ENCODE measurements at places on chromosomes 12 and 14.
A peak's percentile ranks its signal among the peaks of the same experiment; 100 is the strongest.

DNA sequence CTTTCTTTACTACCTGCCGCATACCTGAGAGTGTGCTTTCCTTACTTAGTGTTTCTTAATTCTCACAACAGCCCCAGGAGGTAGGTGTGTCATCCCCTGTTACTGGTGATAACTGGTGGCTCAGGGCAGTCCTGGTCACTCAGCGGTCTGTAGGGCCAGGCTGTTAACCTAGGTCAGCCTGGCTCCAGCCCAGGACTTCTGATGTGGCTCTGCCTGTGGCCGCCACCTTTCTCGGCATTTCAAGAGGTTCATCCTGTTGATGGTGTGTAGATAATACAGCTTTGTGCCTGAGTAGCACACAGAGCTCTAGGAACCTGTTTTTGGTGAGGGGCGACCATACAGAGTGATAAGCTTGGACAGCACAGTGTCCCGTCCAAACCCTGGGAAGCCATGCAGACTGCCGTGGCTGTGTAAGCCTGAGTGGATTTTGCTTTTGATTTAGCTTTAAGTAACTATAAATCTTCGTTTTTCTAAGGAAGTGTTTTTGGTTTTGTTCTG lies 11.9 kb upstream of the DNAH10 start:
- DNase-seq: no peak

GRCh38 chr14:90850487-90850886 lies 34.3 kb upstream of the TTC7B start:
- no peak for DNase-seq

DNA sequence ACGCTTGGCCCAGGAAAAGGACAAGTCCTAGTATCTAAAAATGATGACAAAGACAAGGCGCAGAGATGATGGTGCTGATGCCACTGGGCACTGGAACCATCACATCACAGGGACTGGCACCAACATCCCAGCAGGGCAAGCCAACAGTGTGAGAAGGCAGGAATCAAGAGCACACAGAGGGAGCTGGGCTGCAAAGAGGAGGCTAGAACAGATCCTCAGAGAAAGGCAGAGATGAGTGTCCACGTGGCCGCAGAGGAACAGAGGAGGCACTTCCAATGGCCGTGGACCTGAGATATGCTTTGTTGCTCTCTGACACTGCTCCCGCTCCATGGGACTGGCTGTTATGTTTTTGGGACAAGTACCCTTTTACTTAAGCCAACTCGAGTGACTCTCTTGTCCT lies 17.9 kb downstream of the FOXN3 start:
- DNase-seq: no peak

DNA sequence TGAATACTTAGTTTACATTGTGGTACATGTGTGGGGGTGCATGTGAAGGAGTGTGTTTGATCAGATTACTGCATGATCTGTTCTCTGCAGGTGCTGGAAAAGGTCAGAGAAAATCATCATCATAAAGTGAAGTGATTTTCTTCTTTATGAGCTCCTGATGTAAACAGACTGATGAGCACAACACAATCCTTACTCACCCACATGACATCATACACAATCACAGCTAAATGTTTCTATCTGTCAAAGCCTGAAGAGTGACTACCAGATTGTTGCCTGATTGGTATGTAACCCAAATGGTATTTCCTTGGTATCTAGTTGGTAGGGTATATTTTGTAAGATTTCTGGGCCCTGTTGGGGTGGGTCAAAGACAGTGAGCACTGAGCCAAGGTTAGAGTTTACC lies 270.8 kb downstream of the FOXG1 start:
- no peak for DNase-seq

GRCh38 chr12:6961695-6962284 lies 8.7 kb downstream of the PHB2 start:
- peak; percentile 78 for DNase-seq

DNA sequence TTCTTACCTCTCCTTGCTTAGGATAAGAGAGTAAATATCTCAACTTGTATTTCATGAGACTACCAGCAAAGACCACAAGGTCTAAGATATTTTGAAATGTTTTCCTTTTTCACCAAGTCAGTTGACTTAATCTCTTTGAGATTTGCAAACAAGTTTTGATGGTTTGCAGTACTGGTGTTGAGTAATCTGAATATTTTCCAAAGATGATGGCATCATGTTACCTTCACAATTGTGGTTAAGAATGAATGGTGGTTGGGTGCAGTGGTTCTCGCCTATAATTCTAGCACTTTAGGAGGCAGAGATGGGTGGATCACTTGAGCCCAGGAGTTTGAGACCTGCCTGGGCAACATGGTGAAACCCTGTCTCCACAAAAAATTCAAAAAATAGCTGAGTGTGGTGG lies 225.7 kb downstream of the TMTC2 start:
- no peak for DNase-seq

- no peak for DNase-seq
Measured at GRCh38 chr14:94089479-94089878, 8.4 kb downstream of the IFI27L1 start.

DNA sequence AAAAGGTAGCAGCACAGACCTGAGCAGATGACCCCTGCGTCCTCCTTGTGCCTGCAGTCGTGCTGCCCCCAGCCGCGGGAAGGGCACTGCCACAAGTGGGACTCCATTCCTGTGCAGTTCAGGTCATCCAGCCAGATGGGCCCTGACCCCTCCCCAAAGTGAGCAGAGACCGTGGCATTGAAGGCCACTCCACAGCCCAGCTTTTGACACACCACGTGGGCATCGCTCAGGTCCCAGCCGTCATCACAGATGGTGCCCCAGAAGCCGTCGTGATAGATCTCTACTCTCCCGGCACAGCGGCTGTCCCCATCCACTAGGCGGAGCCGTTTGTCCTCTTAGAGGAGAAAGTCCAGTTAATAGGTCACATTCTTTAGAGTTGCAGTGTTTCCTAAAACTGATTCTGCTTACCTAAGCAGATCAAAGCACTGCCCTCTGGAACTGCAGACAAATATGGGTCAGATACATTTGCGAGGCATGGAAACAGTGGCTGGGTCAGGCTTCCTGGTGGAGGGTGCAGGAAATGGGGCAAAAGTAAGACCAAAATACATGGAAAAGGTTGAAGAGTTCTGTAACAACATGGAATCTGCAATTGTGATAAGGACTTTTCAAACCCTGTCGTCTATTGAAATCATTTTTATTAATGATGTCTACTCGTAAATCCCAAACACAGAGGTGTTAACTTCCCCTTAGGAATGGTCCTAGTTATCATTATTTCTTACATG lies 69.4 kb downstream of the CD163L1 start:
- no peak for DNase-seq

DNA sequence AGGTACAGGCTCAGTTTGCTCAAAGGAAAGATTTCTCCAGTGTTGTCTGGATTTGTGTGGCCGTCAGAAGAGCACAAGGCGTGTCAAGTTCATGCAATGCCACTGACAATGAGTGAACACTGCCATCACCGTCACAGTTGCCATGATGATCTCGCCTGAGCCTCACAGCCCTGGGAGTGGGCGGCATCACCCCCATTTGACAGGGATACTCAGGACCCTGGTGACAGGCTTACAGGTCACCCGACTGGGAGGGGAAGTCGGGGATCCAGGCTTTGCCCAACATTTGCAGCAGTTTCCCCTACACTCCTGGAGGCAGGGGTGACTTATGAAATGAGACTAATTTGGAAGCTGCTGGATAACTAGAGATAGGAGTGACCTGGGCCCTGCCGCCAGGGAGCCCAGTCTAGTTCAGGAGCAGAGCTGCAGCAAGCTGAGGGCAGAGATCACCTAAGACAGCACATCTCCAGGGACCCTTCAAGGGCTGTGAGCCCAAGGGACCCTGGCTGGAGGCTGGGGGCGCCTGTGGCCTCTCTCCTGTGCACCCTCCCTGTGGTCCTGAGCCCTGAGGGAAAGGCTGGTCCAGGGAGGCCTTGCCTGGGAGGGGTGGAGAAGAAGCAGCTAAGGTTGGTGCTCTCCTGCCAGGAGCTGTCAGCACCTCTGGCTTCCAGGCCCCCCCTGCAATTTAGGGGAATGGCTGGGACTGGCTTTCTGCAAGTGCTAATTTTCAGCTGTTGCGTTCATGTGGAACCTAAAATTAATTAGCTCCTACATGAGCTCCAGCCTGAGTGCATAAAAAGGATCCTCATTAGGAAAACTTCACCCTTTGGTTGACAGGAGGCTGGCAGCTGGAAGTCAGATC lies 32.4 kb upstream of the BEGAIN start:
- DNase-seq: no peak

DNA sequence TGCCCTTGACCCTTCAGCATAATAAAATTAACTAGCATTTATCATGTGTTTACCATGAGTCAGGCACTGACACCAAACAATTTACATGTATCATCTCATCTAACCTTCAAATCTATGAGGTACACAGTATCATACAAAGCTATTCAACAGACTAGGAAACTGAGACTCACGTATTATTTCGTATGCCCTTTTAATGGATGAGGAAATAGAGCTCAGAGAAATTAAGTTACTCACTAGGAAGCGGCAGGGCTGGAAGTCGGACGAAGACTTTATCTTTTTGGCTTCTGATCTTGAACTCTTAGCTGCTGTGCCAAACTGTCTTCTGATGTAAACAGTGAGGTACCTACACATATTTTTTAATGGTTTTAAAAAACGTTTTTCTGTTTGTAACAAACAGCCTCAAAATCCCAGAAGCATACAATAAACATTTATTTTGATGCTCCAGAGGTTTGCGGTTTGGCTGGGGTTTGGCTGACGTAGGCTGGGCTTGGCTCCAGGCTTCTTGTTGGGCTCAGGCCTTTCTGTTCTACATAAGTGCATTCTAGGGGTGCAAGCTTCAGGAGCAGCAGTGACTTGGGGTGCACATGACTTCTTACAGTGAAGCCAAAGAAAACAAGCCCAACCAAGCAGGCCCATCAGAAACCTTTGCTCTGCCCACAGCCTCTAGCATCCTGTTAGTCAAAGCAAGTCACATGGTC lies 184.7 kb downstream of the TBX5 start:
- no peak for DNase-seq

GRCh38 chr14:21070610-21071224 lies 613 bp downstream of the ARHGEF40 start:
- peak; percentile 22 for DNase-seq

GRCh38 chr14:54046250-54046649 lies 89.6 kb upstream of the BMP4 start:
- no peak for DNase-seq

- DNase-seq: peak; percentile 80
Measured at GRCh38 chr12:100753837-100754236, 40.7 kb upstream of the ANO4 start.

DNA sequence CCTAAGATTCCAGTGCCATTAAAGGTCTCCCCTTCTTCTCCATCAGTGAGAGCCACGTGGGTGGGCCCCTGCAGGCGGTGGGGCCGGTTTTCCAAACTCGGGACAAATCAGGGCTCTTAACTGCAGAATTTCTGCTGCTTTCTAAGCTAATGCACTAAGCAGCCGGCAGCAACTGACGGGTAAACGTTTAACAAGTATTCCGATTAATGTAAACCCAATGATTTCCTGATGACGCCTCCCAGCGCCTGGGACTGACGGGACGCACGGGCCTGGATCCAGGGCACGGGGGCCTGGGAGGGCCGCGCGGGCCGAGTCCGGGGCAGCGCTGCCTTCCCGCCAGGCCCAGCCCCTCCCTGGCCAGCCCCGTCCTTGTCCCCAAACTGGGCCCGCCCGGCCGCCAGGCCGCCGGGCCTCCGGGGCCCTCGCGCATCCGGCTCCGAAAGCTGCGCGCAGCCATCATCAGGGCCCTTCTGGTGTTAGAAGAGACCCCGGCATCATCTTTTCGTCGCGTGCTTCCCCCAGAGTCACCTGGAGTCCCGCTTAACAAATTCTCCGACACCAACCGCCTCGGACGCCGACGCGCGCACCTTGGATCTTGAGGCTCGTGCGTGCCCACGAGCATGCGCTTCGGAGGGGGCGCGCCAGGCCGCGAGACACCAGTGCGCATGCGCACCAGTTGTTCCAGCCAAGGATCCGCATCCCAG lies at the start of gene MLH3:
Gene MLH3, minus strand, starts transcription at position 616 of the 704 bp plus-strand sequence. CDS start 1,812 bp downstream, outside the sequence.
- DNase-seq: peak; percentile 21

DNA sequence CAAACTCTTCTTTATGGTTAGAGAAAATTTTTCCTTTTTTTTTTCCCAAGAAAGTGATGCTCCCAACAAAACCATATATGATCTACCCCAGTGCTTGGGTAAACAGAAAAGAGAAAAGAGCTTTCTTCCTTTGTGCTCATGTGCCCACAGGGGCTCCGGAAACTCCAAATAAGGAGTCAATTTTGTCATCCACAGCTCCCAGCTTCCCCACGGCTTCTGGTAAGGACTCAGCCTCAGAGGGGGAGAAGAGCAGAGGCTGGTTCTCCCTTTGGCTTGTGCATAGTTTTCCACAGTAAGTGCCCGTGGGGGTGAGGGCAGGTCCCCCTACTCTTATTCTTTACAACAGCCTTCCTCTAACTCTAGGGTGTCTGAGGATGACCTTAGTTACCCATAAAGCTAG lies 13.3 kb upstream of the RGS6 start:
- no peak for DNase-seq

DNA sequence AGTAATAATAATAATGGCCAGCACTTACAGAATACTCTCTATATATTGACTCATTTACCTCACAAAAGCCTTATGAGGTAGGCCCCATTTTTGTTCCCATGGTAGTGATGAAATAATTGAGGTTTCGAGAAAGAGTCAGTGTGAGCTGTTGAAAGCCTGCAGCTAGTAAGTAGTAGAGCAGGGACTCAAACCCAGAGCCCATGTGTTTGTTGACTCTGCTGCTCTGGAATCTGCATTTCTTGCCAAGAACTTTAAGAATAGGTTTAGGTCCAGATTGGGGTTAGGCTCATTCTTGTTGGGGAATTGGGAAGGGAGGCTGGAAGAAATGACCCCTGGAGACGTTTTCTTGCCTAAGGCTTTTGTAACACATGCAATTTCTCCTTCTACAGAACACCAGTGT lies 27.9 kb downstream of the DYRK4 start:
- DNase-seq: no peak

DNA sequence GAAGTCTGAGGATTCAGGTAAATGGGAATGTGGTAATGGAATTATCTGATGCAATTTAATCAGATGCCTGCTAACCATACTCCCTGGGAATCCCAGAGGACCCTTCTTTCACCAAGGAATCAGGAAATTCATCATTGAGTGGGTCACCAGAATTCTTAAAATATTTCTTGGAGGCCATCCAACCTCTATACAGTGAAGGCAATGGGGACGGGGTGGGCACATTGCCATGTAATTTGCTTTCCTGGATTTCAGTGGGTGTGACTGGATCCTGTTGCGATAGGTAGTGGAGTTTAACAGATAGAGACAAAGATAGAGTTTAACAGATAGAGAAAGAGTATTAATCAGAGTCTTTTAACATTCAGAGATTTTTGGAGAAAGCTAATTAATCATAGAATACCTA lies 394.4 kb downstream of the DAD1 start:
- no peak for DNase-seq

DNA sequence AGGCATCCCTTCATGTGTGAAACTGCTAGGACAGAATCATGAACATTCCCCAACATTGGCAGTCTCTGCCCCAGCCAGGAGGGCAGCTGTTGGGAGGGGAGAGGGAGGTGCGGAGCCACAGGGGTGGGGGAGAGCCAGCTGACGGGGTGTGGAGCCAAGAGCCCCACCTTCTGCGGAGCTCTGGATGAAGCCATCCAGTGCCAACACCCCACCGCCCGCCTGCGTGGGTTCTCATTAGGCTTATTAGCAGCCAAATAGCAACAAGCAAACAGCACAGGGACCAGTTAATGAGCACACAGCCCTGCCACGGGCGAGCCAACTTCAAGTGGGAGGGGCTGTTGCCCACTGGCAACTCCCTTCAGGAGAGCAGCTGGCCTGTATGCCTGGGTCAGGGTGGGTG lies 12.1 kb downstream of the LTBP2 start:
- no peak for DNase-seq

- no peak for DNase-seq
Measured at GRCh38 chr14:69838881-69839416, 40.3 kb upstream of the SMOC1 start.

GRCh38 chr12:53550595-53550994 lies 43.3 kb upstream of the NPFF start:
- DNase-seq: no peak
